ENCODE measurements at places on chromosomes 11 and 22.

DNA sequence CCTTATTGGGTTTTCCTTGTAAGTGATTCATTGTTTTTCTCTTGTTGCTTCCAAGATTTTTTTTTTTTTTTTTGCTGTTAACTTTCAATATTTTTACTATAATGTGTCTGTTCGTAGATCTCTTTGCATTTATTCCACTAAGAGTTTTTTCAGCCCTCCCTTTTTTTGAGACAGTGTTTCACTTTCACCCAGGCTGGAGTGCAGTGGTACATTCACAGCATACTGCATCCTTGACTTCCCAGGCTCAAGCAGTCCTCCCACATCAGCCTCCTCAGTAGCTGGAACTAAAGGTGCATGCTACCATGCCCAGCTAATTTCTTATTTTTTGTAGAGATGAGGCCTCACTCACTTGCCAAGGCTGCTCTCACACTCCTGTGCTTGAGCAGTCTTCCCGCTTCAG, 1282.0 kb upstream of the CNTN5 start:
- DNase-seq: no peak

DNA sequence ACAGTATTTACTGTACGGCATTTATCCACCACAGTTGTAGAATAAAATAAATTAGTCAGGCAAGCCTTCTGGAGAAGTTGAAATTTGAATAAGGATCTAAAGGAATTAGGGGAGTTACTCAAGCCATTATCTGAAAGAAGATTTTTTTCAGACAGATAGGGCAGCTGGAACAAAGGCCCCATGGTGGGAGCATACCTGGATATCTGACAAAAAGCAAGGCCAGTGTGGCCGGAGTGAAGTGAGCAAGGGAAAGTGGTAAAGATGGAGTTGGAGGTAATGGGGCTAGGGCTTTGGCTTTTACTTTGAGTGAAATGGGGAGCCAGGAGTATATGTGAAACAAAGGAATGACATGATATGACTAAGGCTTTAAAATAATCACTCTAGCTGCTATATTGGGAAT, 45.7 kb upstream of the PSMA1 start:
- no peak for DNase-seq

GRCh38 chr11:42319921-42320320, 860.5 kb upstream of the LRRC4C start:
- DNase-seq: no peak

- DNase-seq: no peak
Observed at GRCh38 chr22:42684462-42685195, 35.4 kb upstream of the CYB5R3 start.

- DNase-seq: peak; percentile 82
Observed at GRCh38 chr22:42969348-42969975, 45.5 kb downstream of the PACSIN2 start.

DNA sequence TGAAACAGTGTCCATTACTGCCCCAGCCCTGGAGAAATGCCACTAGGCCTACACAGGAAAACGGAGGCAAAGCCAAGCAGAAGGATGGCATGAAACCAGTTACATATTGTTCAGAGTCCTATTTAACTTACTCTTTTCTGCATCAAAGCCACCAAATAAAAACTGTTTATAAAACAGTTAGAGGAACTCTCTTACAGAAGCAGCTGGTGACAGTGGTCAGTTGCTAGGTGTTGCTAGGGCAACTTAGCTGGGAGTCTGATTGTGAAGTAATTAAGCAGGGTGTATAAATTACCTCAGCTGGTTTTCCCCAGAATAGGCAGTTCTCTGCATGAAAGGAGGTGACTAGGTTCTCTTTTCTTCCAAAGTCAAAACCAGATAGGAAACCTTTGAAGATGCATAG, 115.6 kb upstream of the ZBED5 start:
- no peak for DNase-seq

GRCh38 chr11:123062892-123063825, 1.2 kb upstream of the HSPA8 start:
- DNase-seq: no peak

DNA sequence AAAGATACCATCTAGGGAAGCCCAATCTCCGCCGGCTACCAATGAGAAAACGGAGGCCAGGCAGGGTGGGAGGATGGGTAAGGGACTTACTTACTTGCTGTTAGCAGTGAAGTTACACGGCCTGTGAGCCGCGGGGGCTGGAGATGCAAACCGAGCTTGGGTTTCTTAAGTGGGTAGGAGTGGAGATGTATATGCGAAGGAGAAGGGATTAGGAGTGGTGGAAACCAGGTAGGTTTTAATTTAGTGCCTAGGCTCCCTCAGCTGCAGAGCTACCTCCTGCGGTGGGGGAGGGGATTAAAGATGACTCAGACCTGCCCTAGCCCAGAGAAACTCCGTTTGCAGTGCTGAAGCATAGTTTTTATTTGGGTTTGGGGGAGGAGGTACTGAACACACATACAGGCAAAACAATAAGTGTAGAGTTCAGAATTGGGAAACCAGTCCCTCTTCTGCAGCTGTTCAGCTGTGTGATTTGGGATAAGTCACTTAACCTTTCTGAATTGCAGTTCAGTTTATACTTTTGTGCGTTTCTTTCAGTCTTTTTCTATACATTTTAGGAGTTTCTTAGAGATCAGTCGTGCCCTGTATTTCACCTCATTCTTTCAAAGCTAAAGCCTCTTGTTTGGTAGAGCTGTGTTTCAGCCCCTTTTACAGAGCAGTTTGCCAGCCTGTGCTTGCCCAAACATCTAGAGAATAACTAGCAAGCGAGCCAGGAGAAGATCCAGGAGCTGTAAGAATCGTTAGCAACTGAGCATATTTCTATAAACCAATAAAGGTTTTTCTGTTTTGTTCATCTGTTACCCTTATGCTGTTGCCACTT, 596 bp upstream of the TNRC6B start:
- no peak for DNase-seq

DNA sequence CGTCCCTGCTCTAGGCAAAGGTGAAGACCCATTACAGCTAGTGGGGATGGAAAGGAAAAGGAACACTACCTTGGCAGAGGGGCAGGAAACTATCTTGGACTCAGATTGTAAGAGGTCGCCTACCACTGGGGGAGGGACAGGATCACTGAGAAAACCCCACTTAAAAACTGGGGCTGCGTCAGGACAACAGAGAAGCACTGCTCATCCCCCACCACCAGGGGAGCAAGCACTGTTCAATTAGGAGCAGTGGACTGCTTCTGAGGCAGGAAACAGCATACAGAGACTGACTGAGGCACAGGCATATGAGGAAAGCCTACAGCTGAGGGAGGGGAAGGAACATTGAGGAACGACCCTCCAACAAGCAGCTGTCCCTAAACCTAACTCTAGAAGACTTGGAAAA, 20.8 kb upstream of the DLAT start:
- DNase-seq: no peak

- DNase-seq: no peak
Observed at GRCh38 chr22:25875461-25875860, 133.5 kb downstream of the MYO18B start.

GRCh38 chr11:124123622-124124021, 8.4 kb downstream of the VWA5A start:
- DNase-seq: no peak

- DNase-seq: no peak
Observed at GRCh38 chr22:32605576-32605975, 131.0 kb downstream of the FBXO7 start.

GRCh38 chr11:20249796-20250195, 89.5 kb upstream of the DBX1 start:
- no peak for DNase-seq

DNA sequence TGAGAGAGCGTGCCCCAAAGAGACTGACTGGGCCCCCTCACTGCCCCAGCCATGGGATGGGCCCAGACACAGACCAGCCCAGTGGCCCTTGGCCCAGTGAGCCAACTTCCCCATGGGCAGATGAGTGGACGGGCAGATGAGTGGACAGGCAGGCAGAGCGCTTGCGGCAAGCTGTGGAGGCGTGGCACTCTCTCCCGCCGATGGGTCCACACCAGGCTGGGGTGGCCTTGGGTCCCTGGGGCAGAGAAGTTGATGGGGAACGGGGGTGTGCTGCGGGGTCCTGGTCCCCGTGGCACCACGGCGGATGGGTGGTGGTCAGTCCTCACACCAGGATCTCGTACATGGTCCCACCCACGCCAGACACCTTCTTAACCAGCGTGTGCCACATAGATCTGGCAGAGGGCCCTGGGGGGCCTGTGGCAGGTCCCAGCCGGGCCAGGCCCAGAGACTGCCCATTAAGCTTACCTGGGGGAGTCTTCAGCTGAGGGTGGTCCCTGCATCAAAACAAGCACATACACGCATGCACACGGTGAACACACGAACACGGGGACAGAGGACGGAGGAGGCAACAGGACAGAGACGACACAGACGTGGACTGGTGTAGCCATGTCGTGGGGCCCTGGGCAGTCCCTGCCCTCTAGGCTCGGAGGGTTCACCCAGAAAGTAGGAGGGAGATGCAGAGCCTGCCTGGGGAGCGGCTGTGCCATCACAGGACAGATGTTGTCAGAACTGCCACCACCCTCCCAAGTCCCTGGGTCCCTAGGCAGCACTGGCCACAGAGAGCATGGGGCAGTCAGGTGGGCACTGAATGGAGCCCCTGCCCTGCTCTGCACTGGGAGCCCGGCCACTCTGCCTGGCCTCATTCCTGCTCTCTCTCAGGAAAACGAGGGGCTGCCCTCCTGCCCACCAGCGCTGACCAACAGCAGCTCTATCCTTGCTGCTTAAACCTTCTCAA, 182.2 kb downstream of the IGLL1 start:
- no peak for DNase-seq

GRCh38 chr11:126411971-126412381, 56.5 kb downstream of the ST3GAL4 start:
- no peak for DNase-seq

- DNase-seq: no peak
Observed at GRCh38 chr11:118213201-118213600, 11.6 kb downstream of the JAML start.

DNA sequence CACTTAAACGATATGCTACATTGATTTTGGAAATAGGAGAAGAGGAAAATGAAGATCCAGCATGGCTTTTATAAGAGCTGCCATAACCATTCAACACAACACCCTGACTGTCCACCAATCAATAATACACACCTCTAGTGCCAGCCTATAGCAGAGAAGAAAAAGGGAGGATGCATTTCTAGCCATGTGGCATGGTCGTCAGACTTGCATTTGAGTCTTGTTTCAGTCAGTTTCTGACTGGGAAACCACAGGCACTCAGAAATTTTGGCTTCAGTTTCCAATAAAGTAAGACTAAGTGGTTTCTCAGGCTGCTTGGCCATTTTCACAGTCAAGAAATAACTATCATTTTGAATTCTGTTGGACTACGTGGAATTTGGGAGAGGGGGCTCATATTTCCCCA, 523.5 kb upstream of the LRRC4C start:
- no peak for DNase-seq

DNA sequence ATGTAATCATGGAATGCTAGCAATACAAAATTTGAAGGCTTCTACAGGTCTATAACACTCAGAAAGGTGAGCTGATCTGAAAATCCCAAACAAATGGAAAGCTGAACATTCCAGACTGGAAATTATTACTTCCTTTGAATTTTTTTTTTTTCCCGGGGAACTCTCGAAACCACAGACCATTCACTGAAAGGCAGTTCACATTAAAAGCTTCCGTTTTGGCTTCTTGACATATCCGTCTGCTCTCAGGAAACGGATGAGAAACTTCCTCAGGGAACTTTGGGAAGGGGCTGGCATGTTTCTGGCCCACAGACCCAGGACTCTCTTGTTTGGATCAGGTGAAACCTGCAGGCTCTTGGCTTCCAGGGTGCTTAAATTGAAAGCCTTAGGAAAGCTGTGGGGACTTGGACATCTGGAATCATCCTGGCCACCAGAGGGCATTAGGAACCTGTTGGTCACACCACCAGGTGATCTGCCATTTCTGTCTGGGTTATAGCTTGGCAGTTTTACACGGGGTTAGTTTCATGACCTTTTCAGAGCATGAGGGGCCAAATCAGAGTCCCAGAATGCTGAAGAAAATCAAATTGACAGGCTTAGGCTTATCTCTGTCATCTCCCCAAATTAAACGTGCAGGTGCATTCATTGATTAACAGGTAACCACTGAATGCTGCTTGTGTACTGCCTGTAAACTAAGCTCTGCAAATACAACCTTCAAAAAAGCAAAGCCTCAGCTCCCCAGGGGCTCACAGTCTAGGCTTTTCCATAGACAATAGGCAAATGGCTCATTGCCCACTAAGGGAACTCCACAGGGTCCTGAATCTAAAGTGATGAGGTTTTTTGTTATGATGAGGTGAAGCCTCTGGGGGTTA, 22.7 kb upstream of the GRAMD1B start:
- peak; percentile 19 for DNase-seq

- no peak for DNase-seq
Observed at GRCh38 chr11:128045094-128045725, 542.1 kb downstream of the ETS1 start.

- DNase-seq: no peak
Observed at GRCh38 chr22:31951194-31952093, 7.1 kb downstream of the YWHAH start.

- DNase-seq: no peak
Observed at GRCh38 chr11:11580012-11580411, 41.8 kb downstream of the GALNT18 start.

GRCh38 chr22:44379817-44380755, 67.3 kb upstream of the SHISAL1 start:
- DNase-seq: no peak

- no peak for DNase-seq
Observed at GRCh38 chr11:103800406-103801114, 235.9 kb upstream of the DDI1 start.

DNA sequence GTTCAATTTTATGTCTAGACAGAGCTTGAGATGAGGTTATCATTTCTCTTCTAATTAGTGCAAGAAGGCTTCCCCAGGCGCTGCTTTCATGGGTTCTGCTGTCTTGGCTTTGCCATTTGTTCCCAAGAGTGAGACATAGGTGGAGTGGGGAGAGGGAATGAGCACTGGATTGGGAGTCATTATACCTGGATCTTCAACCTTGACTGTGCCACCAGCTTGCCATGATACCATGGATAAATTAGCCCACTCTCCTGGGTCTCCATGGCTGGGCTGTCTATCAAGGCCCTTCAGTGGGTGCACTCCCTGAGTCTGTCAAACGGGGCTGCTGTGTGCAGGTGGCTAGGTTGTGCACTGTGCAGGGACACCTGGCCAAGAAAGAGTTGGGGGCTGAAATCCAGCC, 15.6 kb upstream of the NECTIN1 start:
- DNase-seq: no peak

GRCh38 chr11:104691129-104691528, 207.1 kb downstream of the CASP12 start:
- DNase-seq: no peak

DNA sequence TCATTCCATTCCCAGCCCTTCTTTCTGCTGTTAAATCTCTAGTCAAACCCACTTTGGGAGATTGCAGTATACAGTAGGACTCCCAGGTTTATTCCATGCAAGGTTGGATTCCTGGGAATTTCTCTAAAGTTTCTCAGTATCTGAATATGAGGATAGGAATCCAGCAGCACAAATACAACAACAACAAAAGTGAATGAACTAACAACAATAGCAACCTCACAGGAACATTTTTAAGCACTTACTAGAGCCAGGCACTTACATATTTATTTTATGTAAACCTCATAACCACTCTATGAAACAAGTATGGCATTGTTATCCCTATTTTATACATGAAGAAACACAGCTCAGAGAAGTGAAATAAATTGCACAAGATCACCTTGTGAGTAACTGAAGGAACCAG, 1.9 kb downstream of the MMP7 start:
- no peak for DNase-seq

GRCh38 chr11:103544874-103545273, 435.6 kb downstream of the DYNC2H1 start:
- DNase-seq: no peak

All from HS-5 (cell line).